ENCODE measurements at places on chromosomes 7 and 10.

GRCh38 chr7:19275000-19275399 is 129.8 kb upstream of the FERD3L start:
- no peak for DNase-seq

DNA sequence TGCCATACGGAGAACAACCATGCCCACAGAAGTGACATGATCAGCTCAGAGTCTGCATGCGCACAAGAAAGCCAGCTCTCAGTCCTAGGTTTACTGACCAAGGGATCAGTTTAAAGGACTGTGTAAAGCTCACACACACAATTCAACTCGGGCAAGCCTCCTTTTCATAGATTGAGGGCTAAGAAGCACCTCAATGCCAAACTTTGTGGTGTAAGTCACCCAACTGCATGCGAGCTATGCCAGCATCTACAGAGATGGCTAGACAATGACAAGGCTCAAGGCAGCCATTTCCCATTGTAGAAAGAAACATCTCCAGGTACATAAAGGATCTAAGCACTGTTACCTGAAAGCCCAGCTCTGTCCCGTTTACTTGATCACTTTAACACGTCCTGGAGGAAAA is 36.8 kb downstream of the GPAM start:
- DNase-seq, result no peak

- DNase-seq, result no peak
These were observed 324.2 kb downstream of the CALN1 start for GRCh38 chr7:72087926-72088325.

- DNase-seq, result no peak
These were observed 46.7 kb downstream of the PALS2 start for GRCh38 chr7:24619978-24620377.

GRCh38 chr7:128437426-128438332 is 18.0 kb upstream of the HILPDA start:
- DNase-seq, result no peak

DNA sequence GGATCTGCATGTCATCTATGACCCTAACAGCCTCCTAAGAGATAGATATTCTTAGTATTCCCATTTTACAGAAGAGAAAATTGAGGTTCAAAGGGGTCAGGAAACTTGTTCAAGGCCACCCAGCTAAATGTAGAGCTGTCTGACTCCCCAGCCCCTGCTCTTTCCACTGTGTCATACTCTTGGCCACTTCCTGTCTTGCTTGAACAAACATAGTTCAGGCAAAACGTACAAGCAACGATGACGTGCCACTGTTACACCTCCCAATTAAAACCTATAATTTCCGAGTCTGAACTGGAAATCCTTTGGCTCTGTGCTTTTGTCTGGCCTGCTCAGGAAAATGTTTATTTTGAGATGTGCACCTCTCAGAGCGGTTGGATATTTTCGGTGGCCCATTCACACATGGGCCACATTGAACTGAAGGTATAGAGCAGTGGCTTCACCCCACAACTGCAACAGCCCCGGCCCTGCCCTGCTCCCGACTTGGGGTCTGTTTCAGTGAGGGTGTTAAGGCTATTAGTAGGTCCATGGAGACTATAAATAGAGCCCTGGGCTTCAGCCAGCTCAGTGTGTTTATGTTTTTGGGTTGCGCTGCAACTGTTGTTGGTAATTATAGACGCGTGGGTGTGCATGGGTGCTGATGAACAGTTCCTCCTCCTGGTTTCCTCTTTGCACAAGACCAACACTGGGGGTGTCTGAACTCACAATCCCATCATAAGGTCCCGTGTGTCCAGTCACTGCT is 172.3 kb upstream of the ADO start:
- no peak for DNase-seq
